K562 (cell line): ENCODE measurements at places on chromosomes 6 and 20. TPM values are rescaled to one million over a fixed set of nuclear protein-coding genes. Genes with fewer than 3 reads are reported as not detected.

NOTCH4 gene
- total RNA-seq, result 2.7 and 3.4 TPM in 2 replicates

SLC17A3 gene
- not detected in 2 replicates for total RNA-seq

FOXA2 gene
- 1.0 and 1.5 TPM in 2 replicates for total RNA-seq

TAF4 gene
- 20.4 and 28.3 TPM in 2 replicates for total RNA-seq

COL19A1 gene
- not detected in 2 replicates for total RNA-seq
